ENCODE measurements at places on chromosomes 5 and 9. TPM values are rescaled to one million over a fixed set of nuclear protein-coding genes. Genes with fewer than 3 reads are reported as not detected.

DNA sequence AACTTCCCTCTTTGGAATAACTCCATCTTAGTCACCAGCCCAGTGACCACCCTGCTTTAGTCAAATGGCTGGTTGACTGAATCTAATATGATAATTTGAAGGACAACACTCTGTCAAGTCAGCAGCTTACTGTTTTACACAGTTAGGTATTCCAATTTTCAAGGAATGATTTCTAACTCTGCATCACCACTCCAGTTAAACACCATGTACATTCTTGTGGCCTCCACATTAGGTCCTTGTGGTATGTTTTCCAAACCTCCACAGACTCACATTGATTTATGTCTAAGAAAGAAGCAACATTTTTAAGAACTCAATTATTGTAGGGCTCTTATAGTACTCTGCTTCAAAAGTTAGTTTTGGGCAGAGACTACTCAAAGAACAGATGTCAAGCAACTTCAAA, 110.7 kb downstream of the TLE1 start:
- DNase-seq = no peak

- no peak for DNase-seq
These were observed 69.3 kb downstream of the KCNIP1 start for GRCh38 chr5:170573114-170573513.

GRCh38 chr5:139767960-139768359, 27.6 kb upstream of the PSD2 start:
- no peak for DNase-seq

DNA sequence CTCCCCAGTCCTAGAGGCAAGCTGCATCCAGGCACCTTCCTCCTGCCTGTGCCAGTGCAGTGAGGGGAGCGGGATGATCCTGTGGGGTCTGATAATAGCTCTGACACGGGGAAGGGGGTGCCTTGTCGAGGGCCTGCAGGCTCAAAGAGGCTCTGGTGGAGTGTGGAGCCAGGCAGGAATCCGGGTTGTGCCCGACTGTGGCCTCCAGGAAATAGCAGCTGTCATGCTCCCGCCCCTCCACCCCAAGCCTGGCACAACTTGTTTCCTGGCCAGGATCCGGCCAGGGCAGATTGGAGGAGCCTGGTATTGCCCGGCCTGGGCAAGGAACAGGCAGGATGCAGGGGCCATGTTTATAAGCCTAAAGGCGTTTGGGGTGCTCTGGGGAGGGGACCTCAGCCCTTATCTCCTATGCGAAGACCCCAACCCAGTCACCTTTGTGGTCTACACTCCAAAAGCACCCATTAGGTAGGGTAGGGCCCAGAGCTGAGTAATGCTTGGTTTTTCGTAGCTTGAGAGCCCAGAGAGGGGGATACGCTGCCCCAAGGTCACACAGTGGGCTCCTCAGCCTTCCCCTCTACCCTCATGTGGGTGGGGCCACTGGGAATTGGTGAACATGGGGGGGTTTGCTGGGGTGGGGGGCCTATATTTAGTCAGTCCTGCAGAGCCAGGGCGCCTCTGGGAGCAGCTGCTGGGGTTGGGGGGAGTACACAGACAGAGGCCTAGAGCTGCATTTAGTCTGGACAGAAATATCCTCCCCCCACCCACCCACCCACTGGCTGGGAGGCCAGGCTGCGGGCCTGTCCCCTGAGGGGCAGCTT, 12.2 kb downstream of the CXXC5 start:
- peak; percentile 80 for DNase-seq

GRCh38 chr5:132369007-132369473, 470 bp upstream of the SLC22A5 start:
- no peak for DNase-seq

GRCh38 chr9:122816163-122816867, 12.1 kb downstream of the PDCL start:
- no peak for DNase-seq

GRCh38 chr5:67154556-67155206, 41.9 kb downstream of the CD180 start:
- DNase-seq = no peak

GRCh38 chr9:84773022-84773421, 103.5 kb downstream of the NTRK2 start:
- no peak for DNase-seq

Gene CKMT2
- total RNA-seq = not detected

GRCh38 chr5:152288499-152288898, 116.6 kb downstream of the NMUR2 start:
- no peak for DNase-seq

DNA sequence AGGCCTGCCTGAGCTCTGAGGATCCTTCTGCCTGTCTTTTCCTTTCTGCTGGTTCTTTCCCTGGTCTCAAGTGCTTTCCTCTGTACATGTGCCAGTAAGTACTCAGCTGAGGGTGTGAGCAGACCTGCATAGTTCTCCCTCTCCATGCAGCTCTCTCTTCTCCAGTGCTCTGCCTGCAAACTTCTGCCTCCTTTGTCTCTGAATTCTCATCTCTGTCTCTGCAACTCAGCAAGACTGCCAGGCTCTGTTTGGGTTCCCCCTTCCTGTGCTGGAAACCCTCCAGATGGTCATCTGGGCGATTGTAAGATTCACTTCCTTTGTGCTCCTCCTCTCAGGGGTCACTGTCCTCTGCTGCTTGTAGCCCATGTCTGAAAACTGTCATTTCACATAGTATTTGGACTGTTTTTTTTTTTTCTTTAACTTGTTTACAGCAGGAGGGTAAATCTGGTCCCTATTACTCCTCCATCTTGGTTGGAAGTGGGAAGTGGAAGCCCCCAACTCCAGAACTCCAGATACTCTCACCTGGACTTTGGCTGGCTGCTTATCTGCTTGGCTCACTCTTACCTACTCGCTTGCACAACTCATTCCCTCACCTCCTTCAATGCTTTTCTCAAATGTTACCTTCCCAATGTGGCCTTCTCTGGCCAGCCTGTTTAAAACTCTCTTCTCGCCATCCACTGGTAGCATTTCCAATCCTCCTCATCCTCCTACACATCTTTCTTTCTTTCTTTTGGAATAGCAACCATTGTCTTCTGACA, 175.3 kb upstream of the TBC1D2 start:
- DNase-seq = no peak

Gene PAM
- 196 TPM for total RNA-seq

All from RPMI7951 (cell line).